ENCODE measurements at places on chromosomes 12 and 14.

DNA sequence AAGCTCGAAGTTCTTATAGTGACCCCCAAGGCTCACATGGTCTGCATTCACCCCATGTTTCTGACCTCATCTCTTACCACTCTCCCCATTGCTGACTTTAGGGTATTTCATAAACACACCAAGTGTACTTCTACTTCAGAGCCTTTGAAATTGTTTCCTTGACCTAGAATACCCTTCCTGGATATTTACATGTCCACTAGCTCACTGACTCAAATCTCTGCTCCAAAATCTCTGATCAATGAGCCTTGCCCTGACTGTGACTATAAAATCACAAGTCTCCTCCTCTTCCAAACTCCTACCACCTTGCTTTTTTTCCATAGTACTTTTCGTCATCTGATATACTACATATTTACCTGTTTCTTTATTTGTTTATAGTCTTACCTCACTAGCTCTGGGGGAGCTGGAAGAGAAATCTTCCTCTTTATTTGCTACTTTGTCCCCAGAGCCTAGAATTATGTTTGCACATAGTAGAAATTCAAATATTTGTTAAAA lies 105.1 kb downstream of the RMST start:
- no peak for DNase-seq

- DNase-seq: no peak
These were observed 21.5 kb upstream of the IFNG start for GRCh38 chr12:68180792-68181744.

- no peak for DNase-seq
These were observed 7.9 kb downstream of the OTOGL start for GRCh38 chr12:80107221-80107620.

DNA sequence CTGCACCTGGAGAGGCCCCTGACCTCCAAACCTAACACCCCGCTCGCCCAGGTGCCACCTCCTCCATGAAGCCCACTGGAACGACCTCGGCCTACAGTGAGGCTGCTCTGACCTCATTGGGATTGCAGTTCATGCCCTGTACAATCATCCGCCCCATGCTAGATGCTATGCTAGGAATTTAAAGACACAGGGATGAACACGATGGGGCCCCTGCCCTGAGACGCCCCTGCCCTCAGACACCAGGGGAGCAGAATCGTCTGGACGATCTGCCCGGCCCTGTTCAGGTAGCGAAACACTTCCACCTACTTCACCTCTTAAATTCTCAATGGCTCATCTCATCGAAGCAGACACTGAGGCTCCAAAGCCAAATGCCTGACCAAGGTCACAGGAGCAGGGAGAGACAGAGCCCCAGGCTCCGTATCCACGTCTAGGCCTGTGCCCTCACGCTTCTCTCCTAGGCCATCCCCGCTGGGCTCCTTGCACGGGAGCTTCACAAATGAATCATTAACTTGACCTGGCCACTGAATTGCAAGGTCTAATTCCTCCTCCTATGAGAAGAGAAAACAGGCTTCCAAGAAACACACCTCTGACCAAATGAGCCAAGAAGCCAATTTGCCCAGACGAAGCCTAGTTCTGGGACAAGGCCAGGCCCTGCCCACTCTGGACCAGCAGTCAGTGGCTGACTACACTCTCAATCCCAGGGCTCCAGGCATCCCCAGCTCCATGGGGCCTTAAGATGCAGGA lies 35.2 kb downstream of the SCARB1 start:
- DNase-seq: no peak

GRCh38 chr14:100839315-100839585 lies 13.3 kb downstream of the MEG3 start:
- no peak for DNase-seq

- no peak for DNase-seq
These were observed 51.8 kb upstream of the LRTM2 start for GRCh38 chr12:1768615-1769014.

- DNase-seq: no peak
These were observed 115.4 kb upstream of the BTG1 start for GRCh38 chr12:92261071-92261470.

- DNase-seq: no peak
These were observed 81.0 kb downstream of the KTN1 start for GRCh38 chr14:55661029-55661428.

- no peak for DNase-seq
These were observed 42.5 kb upstream of the STRAP start for GRCh38 chr12:15839682-15840081.

DNA sequence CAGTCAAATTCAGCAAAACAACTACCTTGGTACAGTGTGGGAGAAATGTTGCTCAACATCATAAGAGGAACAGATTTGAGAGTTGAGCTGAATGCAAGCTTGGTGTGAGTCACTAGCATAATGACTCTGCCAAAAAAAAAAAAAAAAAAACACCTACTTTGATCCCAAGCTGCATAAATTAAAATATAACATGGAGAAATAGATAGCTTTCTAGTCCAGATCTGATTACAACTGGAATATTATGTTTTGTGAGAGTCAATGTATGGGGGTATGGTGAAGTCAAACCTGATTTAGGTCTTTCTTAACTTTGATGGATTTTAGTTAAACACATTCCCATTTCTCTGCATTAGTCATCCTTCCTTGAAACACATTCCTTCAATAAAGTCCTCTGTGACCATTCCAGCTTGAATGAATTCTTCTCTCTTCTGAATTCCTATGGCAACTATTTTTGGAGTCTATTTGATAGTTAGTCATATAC lies 188.1 kb downstream of the SLC5A8 start:
- peak; percentile 23 for DNase-seq

GRCh38 chr12:52673713-52674432 lies 6.3 kb downstream of the KRT1 start:
- DNase-seq: no peak

All from AG04449 (cell line).